H1 (cell line): ENCODE measurements at places on chromosomes 3 and 15. TPM values are rescaled to one million over a fixed set of nuclear protein-coding genes. Genes with fewer than 3 reads are reported as not detected.
A peak's percentile ranks its signal among the peaks of the same experiment; 100 is the strongest.

DNA sequence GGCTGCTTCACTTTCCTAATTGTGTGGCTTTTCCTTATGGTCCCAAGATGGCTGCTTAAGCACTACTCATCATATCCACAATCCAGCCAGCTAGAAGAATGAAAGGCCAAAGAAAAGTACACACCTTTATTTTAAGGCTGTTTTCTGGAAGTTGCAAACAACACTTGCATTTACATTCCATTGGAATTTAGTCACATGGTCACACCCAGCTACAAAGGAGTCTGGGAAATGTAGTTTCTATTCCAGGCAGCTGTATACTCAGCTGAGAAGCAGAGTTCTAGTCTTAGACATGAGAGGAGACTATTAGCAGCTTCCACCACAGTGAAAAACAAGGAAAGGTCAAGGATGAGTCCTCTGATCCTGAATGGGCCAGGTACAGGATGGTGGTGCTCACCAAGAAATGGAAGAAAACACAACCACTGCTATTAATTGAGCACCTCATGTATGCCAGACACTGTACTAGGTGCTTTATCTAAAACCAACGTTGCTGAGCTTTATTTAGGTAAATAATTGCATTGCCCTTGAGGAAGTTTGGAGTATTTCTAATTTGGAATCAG, 28.0 kb upstream of the ATG7 start:
- H3K27ac ChIP-seq: no peak overlapping the region
- DNase-seq: no peak
- H3K36me3 ChIP-seq: no peaks in the 10 kb centered on the region

- no peaks in the 10 kb centered on the region for H3K4me1 ChIP-seq
- no peak overlapping the region for H3K27ac ChIP-seq
- H3K4me3 ChIP-seq: no peak overlapping the region
- H3K36me3 ChIP-seq: no peaks in the 10 kb centered on the region
- no peaks in the 10 kb centered on the region for H3K27me3 ChIP-seq
Observed at GRCh38 chr3:17478673-17479072, 263.8 kb downstream of the TBC1D5 start.

DNA sequence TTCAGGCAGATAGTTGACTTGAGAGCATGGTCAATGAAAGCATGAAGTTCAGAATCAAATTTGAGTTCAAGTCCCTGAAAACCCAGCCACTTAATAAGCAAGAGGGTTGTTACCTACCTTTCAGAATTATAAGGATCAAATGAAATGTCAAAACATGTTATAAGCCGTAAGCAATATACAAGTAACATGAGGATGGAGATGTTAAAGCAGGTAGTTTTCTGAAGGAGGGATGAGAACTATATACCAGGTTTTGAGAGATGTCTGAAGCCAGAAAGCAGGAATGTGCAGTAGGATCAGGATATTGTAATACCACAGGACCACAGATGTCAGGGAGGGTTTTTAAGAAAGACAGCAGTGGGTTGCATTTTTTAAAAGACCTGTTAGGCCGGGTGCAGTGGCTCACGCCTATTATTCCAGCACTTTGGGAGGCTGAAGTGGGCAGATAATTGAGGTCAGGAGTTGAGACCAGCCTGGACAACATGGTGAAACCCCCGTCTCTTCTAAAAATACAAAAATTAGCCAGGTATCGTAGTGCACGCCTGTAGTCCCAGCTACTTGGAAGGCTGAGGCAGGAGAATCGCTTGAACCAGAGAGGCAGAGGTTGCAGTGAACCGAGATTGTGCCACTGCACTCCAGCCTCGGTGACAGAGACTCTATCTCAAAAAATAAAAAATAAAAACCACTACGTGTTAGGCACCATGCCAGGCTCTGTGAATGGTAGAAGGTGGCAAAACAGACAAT, 6.9 kb upstream of the EIF3J start:
- H3K36me3 ChIP-seq: peaks cover 3% of the 10 kb centered on the region; the same call in 1 of the 2 replicates
- no peaks in the 10 kb centered on the region for H3K4me1 ChIP-seq
- no peak overlapping the region for H3K27ac ChIP-seq
- no peaks in the 10 kb centered on the region for H3K27me3 ChIP-seq
- H3K4me3 ChIP-seq: no peak overlapping the region

GRCh38 chr3:73623346-73623745, 1.4 kb downstream of the PDZRN3 start:
- peak overlapping the region; percentile 66 for H3K4me3 ChIP-seq
- peaks cover 17% of the 10 kb centered on the region for H3K27me3 ChIP-seq
- H3K36me3 ChIP-seq: no peaks in the 10 kb centered on the region
- peaks cover 25% of the 10 kb centered on the region for H3K4me1 ChIP-seq

- H3K4me1 ChIP-seq: no peaks in the 10 kb centered on the region; the same call in 1 of the 2 replicates
- H3K36me3 ChIP-seq: no peaks in the 10 kb centered on the region
- H3K4me3 ChIP-seq: no peak overlapping the region
Observed at GRCh38 chr3:133466531-133467386, 66.9 kb downstream of the BFSP2 start.

The SLC28A1 gene
- total RNA-seq: not detected in 2 replicates

The HDGFL3 gene
- 149 and 156 TPM in 2 replicates for total RNA-seq
